ENCODE measurements at places on chromosomes 5 and 9.

GRCh38 chr5:93566091-93566490 is 14.9 kb downstream of the NR2F1-AS1 start:
- no peak for DNase-seq

DNA sequence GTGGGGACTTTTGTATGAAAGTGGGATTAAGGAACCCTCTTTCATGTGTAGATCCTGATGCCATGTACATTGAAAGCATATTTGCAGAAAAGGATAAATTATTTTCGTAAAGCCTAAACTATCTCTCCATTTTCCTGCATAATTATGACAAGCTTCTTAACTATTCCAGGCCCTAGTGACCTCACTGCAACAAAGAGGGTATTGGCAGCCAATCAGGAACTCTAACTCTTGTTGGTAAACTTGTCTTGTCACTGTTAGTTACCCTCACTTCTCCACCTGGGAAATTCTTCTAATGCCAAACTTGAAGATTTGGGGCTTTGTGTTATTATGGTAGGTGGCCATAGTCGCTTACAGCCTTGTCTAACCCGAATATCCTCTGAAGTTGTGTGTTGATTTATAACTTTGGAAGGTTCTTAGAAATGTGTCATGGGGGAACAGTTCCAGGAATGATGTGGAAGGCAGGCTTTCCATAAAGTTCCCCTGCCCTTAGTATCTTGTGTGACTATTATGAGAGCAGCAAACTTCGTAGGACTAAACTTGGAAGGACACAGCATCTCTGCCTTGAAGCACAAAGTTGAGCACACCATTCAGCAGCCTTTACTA is 52.5 kb downstream of the IQGAP2 start:
- DNase-seq: no peak

DNA sequence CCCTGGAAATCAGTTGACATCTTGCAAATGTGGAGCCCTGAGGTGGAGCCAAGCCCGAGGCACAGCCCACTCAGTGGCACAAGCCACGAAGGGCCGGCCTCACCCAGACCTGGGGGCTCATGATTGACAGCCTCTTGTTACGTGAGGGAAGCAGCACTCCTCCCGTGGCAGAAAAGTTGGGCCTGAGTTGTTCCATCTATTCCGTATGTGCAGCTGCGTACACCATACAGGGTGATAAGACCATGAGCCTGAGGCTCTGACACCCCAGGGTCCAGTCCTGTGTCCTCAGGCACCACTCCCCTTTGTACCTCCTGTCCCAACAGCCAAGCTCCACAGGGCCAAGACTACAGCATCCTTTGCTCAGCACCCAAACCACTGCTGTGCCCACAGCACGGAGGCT is 1.9 kb upstream of the ORM2 start:
- no peak for DNase-seq

DNA sequence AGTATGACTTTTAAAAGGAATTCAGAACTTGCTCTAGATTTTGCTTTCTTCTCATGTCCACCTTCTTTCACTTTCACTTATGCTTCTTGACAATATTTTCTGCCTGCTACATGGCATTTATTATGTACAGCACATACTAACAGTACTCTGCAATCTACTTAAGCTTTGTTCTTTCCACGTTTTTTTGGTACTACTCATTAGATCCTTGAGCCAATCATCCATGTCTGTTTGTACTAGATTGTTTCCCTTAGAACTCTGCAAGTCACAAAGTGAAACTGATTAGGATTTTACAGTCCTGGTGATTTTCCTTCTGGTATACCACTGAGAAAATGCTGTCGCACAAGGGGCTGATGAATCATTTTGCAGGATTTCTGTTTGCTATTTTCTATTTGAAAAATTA is 78.3 kb downstream of the PARP8 start:
- DNase-seq: no peak

DNA sequence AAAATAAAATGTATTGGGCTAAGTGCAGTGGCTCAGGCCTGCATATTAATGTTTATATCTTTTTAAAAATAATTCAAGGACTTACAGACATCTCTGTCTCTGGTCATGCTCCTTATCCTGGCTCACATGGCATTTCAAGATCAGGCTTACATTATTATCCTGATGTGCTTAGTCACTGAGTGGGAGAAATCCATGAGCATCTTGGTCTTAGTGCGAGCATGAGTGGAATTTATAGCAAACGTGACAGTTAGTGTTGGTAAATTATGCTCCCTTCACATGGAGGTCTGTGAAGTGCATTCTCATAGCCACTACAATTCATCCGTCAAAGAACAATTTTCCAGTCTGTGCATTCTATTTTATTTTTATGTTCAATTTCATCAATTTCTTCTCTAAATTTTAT is 237.8 kb upstream of the EDIL3 start:
- DNase-seq: no peak

DNA sequence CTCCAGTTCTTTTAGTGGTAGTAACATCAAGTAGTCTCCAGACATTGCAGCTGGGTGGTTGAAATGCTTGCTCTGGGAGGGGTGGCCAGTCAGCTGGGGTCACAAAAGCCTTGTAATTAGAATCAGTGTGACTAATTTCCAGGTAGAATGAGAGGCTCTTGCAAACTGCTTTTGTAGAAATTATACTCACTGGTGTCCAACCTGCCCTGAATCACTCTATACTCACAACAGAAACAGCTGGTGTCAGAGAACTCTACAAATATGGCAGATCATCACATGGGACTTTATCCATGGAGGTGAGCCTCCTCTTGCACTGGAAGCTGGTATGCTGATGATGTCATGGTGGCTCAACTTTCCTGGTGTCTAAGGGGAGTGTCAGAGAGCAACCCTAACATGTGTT is 71.3 kb downstream of the SH3TC2 start:
- no peak for DNase-seq

DNA sequence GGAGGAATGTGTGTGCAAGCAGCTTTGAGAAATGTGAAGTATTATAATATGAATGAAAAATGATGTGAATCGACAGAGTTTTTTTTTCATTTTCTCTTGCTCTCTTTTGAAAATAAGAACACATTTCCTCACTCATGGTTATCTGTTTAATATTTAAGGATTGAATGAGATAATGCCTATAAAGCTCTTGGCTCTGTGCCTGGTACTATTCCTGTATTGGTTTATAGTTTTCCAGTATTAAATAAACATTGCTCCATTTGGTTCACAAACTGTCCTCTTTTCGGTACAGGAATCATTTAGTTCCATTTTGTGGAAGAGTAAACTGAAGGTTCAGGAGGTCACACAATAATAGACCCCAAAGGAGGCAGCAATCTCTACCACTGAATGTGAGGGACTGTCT is 1185.5 kb upstream of the WWC1 start:
- DNase-seq: no peak

GRCh38 chr5:37847978-37848425 is 8.2 kb upstream of the GDNF start:
- DNase-seq: no peak

- no peak for DNase-seq
These were observed 474 bp downstream of the HMGCR start for GRCh38 chr5:75337366-75338021.

GRCh38 chr9:91765296-91765695 is 184.7 kb downstream of the ROR2 start:
- DNase-seq: no peak

DNA sequence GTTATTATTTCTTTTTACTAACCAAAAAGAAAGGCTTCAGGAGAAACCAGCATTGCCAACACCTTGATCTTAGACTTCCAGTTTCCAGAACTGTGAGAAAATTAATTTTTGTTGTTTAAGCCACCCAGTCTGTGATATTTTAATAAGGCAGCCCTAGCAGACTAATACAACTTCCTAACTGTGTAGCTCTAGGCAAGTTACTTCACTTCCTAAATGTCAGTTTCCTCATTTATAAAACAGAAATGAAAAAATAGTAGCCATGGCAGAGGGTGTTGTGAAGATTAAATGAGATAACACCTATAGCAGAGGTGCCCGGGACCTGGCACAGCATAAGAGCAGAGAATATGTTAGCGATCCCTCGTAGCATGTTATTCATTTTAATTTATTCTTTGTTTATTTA is 66.6 kb upstream of the HAND1 start:
- DNase-seq: no peak

GRCh38 chr5:153347611-153348010 is 142.9 kb upstream of the GRIA1 start:
- DNase-seq: no peak

DNA sequence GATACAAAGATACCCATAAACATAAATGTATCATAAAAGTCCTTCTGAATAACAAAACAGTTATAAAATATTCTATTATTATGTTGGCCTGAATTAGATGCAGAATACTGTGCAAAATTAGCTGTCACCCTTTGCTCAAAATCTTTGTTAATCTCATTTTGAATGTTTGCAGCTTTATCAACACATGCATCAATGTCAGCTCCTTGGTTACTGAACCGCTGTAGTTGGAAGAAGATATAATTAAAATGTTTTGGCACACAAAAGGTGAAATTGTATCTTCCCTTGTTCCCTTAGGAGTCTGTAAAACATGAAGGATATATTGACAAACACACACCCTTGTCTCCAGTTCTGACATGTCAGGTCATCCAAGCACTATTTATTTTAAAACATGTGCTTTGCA is 146.3 kb upstream of the POU5F2 start:
- no peak for DNase-seq

GRCh38 chr9:87678650-87679355 is 47.1 kb upstream of the CTSL start:
- peak; percentile 41 for DNase-seq

DNA sequence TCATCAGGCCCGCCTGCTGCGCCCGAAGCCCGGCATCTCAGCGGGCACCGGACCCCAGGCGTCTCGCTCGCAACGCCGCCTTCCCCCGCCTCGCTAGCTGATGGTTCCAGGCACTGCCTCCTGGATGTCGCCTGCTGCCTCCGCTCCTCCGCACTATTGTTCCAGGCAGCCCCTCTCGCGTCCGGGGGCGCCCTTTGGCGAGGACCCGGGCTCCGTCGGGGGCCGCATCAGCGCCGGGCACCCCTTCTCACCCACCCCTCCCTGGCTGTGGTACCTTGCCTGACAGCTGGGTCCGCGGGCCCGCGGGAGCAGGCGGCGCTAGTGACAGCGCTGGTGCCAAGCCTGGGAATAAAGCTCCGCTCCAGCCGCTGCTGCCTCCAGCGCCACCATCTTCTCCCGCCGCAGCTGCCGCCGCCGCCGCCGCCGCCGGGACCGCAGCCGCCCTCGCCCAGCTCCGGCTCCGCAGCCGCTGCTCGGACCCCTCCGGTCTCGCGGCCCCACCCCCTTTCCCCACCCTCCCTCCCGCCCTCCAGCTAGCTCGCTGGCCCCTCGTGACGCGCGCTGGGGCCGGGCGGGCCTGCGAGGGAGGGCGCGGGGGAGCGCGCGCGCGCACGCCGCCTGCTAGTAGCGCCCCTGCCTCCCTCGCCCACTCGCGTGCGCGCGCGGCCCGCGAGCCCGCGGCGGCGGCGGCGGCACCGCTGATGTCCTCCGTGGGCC is at the start of gene APBA1:
APBA1 (minus strand) TSS at position 493 of the 717 bp plus-strand sequence.
- DNase-seq: peak; percentile 75

- DNase-seq: no peak
These were observed 1.7 kb downstream of the PTAR1 start for GRCh38 chr9:69757996-69758675.

Data from left ventricle myocardium inferior (tissue), 1 donor.